ENCODE measurements at places on chromosomes 5 and 9.

DNA sequence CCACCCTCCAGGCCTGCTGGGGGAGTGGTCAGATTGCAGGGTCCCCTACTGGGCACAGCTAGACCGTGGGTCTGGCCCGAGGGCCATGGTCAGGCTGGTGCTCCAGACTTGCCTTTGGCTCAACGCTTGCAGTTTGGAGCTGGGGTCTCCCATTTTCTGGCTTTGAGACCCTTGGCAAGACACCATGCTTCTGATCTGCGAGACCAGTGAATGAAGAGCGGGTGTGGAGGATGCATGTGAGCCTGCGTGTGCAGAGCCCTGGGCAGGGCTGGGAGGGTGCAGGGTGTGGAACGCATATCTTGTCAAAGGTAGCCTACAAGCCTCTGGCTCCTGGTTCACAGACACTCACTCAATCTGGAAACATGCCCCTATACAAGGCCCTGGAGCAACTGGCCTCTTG is 6.1 kb upstream of the MRNIP start:
- no peak overlapping the region for H3K4me3 ChIP-seq
- no peaks in the 10 kb centered on the region for H3K4me1 ChIP-seq
- H3K27me3 ChIP-seq = no peaks in the 10 kb centered on the region
- no peak for DNase-seq
- no peak overlapping the region for H3K27ac ChIP-seq

- no peaks in the 10 kb centered on the region for H3K36me3 ChIP-seq
- no peak overlapping the region for H3K27ac ChIP-seq
- no peak for DNase-seq
- no peak overlapping the region for H3K4me3 ChIP-seq
- H3K27me3 ChIP-seq = no peaks in the 10 kb centered on the region
These were observed 18.1 kb upstream of the BOD1 start for GRCh38 chr5:173634465-173634983.

- H3K27ac ChIP-seq = no peak overlapping the region
- H3K4me1 ChIP-seq = peaks cover 10% of the 10 kb centered on the region
- H3K4me3 ChIP-seq = no peak overlapping the region
- H3K27me3 ChIP-seq = no peaks in the 10 kb centered on the region
- H3K36me3 ChIP-seq = no peaks in the 10 kb centered on the region
- no peak for DNase-seq
These were observed 94.3 kb upstream of the NR3C1 start for GRCh38 chr5:143497749-143498148.

DNA sequence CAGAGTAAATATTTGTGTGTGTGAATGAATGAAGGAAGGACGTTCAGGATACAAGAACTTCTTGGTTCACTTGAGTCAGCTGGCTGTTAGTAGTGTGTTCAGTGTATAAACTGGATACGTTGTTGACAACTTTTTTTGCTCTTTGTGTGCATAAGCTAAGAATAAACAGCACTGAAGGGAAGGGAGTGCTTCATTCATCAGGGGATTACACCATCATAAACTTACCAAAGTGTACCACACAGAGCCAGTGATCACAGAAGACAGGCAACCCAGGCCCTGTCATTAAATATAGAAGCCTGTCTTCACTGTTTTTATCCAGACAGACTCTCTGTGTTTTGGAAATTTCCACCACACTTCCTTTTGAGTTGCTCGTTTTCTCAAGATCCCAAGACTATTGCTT is 55.5 kb upstream of the MEF2C start:
- H3K36me3 ChIP-seq = no peaks in the 10 kb centered on the region
- DNase-seq = no peak
- H3K27me3 ChIP-seq = no peaks in the 10 kb centered on the region
- no peaks in the 10 kb centered on the region for H3K4me1 ChIP-seq
- H3K4me3 ChIP-seq = no peak overlapping the region

DNA sequence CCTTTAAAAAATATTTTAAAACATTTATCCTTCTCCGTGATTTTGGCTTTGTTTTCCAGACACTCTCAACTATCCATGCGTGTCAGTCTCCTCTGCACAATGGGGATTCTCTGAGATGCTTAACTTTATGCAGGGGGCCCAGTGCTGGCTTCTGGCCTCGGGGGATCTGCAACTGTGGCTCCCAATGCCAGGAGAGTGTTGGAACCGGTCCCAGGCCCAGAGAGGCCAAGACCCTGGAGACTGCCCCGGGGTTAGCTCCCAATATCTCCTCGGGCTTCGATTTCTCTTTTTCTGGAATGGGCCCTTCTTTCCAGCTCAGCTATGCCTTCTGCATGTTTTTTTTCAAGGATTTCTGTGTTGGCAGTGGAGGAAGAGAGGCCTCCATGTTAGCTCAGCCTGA is 20.1 kb upstream of the SARDH start:
- H3K27me3 ChIP-seq = no peaks in the 10 kb centered on the region
- H3K4me3 ChIP-seq = no peak overlapping the region
- H3K4me1 ChIP-seq = no peaks in the 10 kb centered on the region
- DNase-seq = no peak

- no peak for DNase-seq
- peaks cover 34% of the 10 kb centered on the region for H3K4me1 ChIP-seq
- H3K27me3 ChIP-seq = no peaks in the 10 kb centered on the region
- H3K27ac ChIP-seq = peak overlapping the region; percentile 89
- no peaks in the 10 kb centered on the region for H3K36me3 ChIP-seq
- H3K4me3 ChIP-seq = no peak overlapping the region
These were observed 47.7 kb upstream of the TMC1 start for GRCh38 chr9:72473474-72474261.

DNA sequence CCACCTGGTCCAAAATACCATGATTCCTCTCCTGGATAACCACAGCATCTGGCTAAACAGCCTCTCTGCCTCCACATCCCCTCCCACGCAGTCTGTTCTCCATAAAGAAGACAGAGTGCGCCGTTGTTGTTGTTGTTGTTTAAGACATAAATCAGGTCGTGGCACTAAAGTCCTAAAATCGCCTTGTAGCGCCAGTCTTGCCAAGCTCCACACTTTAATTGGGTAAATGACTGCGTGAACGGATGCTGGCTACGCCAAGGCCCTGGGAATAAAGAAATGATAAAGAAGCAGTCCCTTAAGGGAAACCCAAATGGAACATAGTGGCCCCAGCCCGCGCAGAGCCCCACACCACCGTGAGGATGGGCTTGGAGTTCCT is 364 bp upstream of the SFXN1 start:
- peak overlapping the region; percentile 92 for H3K27ac ChIP-seq
- no peaks in the 10 kb centered on the region for H3K27me3 ChIP-seq
- no peaks in the 10 kb centered on the region for H3K36me3 ChIP-seq

GRCh38 chr9:13175732-13176131 is 103.8 kb downstream of the MPDZ start:
- H3K4me1 ChIP-seq = no peaks in the 10 kb centered on the region
- H3K27me3 ChIP-seq = no peaks in the 10 kb centered on the region
- no peaks in the 10 kb centered on the region for H3K36me3 ChIP-seq
- peak overlapping the region; percentile 60 for H3K27ac ChIP-seq
- no peak overlapping the region for H3K4me3 ChIP-seq

GRCh38 chr9:116494815-116495634 is 192.1 kb upstream of the TRIM32 start:
- no peaks in the 10 kb centered on the region for H3K4me1 ChIP-seq
- H3K27me3 ChIP-seq = no peaks in the 10 kb centered on the region
- no peaks in the 10 kb centered on the region for H3K36me3 ChIP-seq
- no peak overlapping the region for H3K27ac ChIP-seq
- peak; percentile 49 for DNase-seq

GRCh38 chr5:29162297-29162696 is 2031.2 kb upstream of the CDH6 start:
- DNase-seq = no peak
- no peak overlapping the region for H3K27ac ChIP-seq
- no peak overlapping the region for H3K4me3 ChIP-seq
- no peaks in the 10 kb centered on the region for H3K36me3 ChIP-seq

- peaks cover 9% of the 10 kb centered on the region for H3K4me1 ChIP-seq
- H3K27me3 ChIP-seq = peaks cover 5% of the 10 kb centered on the region
- no peak overlapping the region for H3K4me3 ChIP-seq
- peak; percentile 8 for DNase-seq
These were observed 201.1 kb upstream of the MVB12B start for GRCh38 chr9:126125577-126125976.

GRCh38 chr9:37374892-37375291 is 47.6 kb upstream of the GRHPR start:
- no peaks in the 10 kb centered on the region for H3K27me3 ChIP-seq
- no peaks in the 10 kb centered on the region for H3K36me3 ChIP-seq
- DNase-seq = no peak
- no peaks in the 10 kb centered on the region for H3K4me1 ChIP-seq

GRCh38 chr5:136315667-136316066 is 49.7 kb downstream of the TRPC7 start:
- no peak overlapping the region for H3K27ac ChIP-seq
- no peak overlapping the region for H3K4me3 ChIP-seq
- H3K4me1 ChIP-seq = no peaks in the 10 kb centered on the region
- DNase-seq = no peak
- H3K36me3 ChIP-seq = no peaks in the 10 kb centered on the region
- peaks cover 8% of the 10 kb centered on the region for H3K27me3 ChIP-seq

DNA sequence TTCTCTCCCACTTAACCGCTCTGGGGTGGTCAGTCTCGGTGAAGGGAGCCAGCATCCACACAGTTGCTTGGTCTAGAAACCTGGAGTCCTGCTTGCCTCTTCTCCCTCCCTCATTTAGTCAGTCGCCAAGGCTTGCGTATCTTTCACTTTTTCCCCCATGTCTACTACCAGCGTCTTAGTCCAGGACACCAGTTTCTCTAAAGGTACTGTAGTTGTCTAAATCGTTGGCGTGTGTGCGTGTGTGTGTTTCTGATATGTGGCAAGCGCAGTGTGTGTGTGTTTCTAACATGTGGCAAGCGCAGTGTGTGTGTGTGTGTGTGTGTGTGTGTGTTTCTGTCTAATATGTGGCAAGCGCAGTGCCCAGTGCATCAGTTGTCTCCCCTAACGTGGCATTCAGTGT is 641 bp downstream of the ATP6V1G1 start:
- H3K4me1 ChIP-seq = peaks cover 19% of the 10 kb centered on the region
- H3K4me3 ChIP-seq = peak overlapping the region; percentile 67
- H3K36me3 ChIP-seq = no peaks in the 10 kb centered on the region

- H3K27me3 ChIP-seq = no peaks in the 10 kb centered on the region
- no peaks in the 10 kb centered on the region for H3K4me1 ChIP-seq
- no peak for DNase-seq
- H3K27ac ChIP-seq = no peak overlapping the region
- H3K36me3 ChIP-seq = no peaks in the 10 kb centered on the region
These were observed 44.0 kb downstream of the TMOD1 start for GRCh38 chr9:97545486-97545885.

DNA sequence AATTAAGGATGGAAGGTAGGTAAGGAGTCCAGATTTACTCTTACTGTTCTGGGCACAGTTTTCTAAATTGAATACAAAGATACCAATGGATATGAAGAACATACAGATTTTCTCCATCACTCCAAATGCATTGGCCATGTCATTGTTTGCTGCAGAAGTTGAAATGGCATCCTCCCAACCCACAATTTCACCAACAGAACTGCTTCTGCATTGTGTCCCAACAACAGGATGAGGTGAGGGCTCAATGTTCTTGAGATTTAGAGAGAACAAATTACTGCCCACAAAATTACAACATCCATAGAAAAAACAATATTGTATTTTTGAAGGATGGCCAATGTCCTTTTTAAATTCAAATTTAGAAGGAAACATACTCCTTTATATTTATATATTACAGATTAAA is 88.9 kb downstream of the NUDT12 start:
- H3K27ac ChIP-seq = no peak overlapping the region
- H3K4me1 ChIP-seq = peaks cover 6% of the 10 kb centered on the region
- no peak overlapping the region for H3K4me3 ChIP-seq

GRCh38 chr5:139575751-139576150 is 14.6 kb downstream of the UBE2D2 start:
- H3K27me3 ChIP-seq = no peaks in the 10 kb centered on the region
- H3K36me3 ChIP-seq = no peaks in the 10 kb centered on the region
- no peak for DNase-seq
- H3K4me3 ChIP-seq = no peak overlapping the region
- no peak overlapping the region for H3K27ac ChIP-seq

DNA sequence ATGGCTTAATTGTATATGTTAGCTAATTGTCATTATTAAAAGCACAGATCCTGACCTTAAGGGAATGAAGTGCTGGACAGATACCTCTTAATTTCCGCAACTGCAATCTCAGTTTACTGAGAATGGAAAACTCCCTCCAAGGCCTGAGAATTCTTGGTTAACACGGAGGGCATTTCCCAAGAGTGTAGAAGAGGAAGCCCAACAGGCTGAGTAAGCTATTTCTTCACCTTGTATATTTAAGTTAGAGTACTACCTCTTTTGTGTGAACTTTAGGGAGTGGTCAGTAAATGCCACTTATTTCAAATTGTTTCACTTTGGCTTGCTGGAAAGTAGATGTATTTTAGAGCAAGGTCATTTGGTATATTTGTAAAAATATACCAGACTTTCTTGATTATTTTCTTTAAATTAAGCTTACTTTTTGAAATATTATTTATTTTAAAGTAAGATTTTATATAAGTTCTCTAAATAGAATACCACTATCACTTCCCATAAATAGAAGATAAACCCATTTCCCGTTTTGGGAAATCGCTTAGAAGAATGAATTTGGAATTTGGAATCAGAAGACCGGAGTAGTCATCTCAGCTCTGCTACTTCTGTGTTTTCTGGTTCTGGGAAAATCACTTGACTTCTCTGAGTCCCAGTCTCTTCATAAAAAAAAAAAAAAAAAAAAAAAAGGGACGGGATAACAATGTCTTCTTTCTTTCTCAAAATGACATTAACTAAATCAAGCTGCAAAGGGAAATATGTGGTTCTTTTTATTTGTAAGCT is 26.0 kb upstream of the C9orf72 start:
- no peaks in the 10 kb centered on the region for H3K4me1 ChIP-seq
- no peak overlapping the region for H3K27ac ChIP-seq
- H3K27me3 ChIP-seq = no peaks in the 10 kb centered on the region
- no peaks in the 10 kb centered on the region for H3K36me3 ChIP-seq
- H3K4me3 ChIP-seq = no peak overlapping the region

GRCh38 chr9:16062542-16063240 is 509.8 kb downstream of the CCDC171 start:
- DNase-seq = no peak
- no peaks in the 10 kb centered on the region for H3K27me3 ChIP-seq

DNA sequence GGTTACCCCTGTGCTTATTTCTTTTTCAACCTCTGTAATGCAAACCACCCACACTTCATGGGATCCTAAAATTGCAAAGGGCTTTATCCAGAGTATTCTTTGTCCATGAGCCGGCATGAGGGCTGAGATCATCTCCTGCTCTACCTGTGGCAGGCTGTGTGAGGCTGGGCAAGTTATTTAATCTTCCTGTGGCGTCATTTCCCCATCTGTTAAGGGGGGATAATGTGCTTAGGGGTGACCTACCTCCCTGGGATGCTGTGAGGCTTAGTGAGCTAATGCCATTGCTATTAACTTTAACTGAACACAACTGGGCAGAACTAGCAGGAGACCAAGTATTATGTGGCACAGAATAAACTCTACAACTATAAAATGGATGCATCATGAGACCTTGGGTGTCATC is 17.0 kb downstream of the FRMPD1 start:
- DNase-seq = no peak
- peaks cover 34% of the 10 kb centered on the region for H3K27me3 ChIP-seq
- H3K4me3 ChIP-seq = no peak overlapping the region
- no peak overlapping the region for H3K27ac ChIP-seq
- no peaks in the 10 kb centered on the region for H3K4me1 ChIP-seq
- no peaks in the 10 kb centered on the region for H3K36me3 ChIP-seq
